Memory B cell (primary cell): ENCODE measurements at places on chromosomes 3 and 15.

DNA sequence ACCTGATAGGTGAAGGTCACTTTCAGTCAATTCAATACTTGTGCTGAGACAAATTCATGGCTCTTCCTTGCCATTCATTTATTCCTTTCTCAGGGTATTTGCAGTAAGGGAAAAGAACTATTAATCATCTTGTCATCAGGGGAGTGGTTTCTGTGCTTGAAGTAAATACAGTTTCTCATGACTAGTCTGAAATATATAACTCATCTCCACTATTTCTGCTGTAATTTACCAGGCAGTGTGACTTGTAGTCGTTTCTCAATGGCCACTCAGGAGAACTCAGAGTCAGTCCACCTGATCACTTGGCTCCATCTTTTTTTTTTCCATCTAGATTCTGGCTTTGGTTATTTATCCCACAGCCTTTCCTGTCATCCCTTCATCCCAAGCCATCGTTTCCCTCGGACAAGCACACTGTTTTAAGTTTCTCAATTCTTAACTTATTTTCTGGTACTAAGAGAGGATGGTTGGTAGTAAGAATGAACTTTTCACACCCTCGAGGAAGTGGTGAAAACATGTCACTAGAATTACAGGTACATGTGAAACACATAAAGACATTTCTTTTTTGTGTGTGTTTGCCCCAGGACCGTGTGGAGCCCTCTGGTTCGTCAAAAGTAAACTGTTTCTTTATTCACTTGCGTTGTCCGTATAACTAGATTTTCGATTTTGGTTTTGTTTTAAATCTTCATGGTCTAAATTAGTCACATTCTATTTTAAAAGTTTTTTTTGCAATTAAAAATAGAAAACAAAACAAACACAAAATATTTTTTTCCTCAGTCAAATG lies 620.2 kb downstream of the ZBBX start:
- no peaks in the 10 kb centered on the region for H3K36me3 ChIP-seq
- DNase-seq = no peak
- no peaks in the 10 kb centered on the region for H3K4me1 ChIP-seq
- no peaks in the 10 kb centered on the region for H3K27me3 ChIP-seq

DNA sequence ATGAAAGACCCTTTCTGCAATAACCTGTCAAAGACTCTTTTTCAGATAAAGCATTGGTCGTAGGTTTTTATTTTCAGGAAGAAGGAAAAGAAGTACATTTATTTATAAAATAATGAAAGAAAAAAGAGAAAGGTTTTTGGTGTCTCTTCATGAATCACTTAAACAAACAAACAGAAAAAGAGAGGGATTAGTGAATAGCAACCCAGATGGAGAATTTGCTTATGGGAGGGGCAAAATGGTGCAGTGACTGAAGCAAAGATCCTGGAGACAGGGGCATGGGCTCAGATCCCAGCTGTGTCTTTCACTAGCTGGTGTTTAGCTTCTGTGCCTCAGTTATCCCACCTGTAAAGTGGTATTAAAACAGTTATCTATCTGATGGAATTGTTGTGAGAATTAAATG lies 78.6 kb upstream of the PFN2 start:
- no peak overlapping the region for H3K27ac ChIP-seq
- H3K36me3 ChIP-seq = no peaks in the 10 kb centered on the region
- DNase-seq = no peak
- H3K27me3 ChIP-seq = peaks cover 2% of the 10 kb centered on the region
- no peaks in the 10 kb centered on the region for H3K4me1 ChIP-seq

GRCh38 chr3:136346486-136346885 lies 96.3 kb downstream of the PCCB start:
- H3K27ac ChIP-seq = no peak overlapping the region
- DNase-seq = no peak
- H3K27me3 ChIP-seq = no peaks in the 10 kb centered on the region

GRCh38 chr3:16842272-16843270 lies 42.2 kb upstream of the PLCL2 start:
- peak overlapping the region; percentile 49 for H3K4me3 ChIP-seq
- no peaks in the 10 kb centered on the region for H3K27me3 ChIP-seq
- peak; percentile 71 for DNase-seq
- H3K36me3 ChIP-seq = no peaks in the 10 kb centered on the region

DNA sequence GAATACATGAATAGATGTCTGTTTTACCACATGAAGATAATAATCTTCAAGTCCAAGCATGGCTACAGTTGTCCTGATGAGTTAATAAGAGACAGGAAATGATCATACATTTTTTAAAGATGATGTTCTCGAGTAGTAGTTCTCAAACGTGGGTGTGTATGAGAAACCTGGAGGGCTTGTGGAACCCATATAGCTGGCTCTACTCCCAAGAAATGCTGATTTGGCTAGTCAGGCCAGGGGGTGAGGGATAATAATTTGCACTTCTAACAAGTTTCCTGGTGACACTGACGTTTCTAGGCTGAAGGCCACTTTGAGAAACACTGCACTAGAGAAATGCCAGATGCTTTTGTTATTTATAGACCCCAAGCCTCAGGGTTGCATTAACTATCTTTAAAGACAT lies 37.0 kb downstream of the ROPN1B start:
- H3K27me3 ChIP-seq = no peaks in the 10 kb centered on the region
- H3K4me1 ChIP-seq = no peaks in the 10 kb centered on the region
- H3K4me3 ChIP-seq = no peak overlapping the region
- H3K27ac ChIP-seq = no peak overlapping the region
- peaks cover 32% of the 10 kb centered on the region for H3K36me3 ChIP-seq

- H3K4me3 ChIP-seq = no peak overlapping the region
- no peaks in the 10 kb centered on the region for H3K27me3 ChIP-seq
- H3K27ac ChIP-seq = no peak overlapping the region
- no peaks in the 10 kb centered on the region for H3K4me1 ChIP-seq
- DNase-seq = no peak
- no peaks in the 10 kb centered on the region for H3K36me3 ChIP-seq
Observed at GRCh38 chr3:173044998-173045397, 96.0 kb downstream of the SPATA16 start.

- peaks cover 9% of the 10 kb centered on the region for H3K27me3 ChIP-seq
- H3K4me3 ChIP-seq = no peak overlapping the region
- no peaks in the 10 kb centered on the region for H3K36me3 ChIP-seq
- no peak overlapping the region for H3K27ac ChIP-seq
- DNase-seq = no peak
Observed at GRCh38 chr3:12758025-12758781, 856 bp downstream of the TMEM40 start.

DNA sequence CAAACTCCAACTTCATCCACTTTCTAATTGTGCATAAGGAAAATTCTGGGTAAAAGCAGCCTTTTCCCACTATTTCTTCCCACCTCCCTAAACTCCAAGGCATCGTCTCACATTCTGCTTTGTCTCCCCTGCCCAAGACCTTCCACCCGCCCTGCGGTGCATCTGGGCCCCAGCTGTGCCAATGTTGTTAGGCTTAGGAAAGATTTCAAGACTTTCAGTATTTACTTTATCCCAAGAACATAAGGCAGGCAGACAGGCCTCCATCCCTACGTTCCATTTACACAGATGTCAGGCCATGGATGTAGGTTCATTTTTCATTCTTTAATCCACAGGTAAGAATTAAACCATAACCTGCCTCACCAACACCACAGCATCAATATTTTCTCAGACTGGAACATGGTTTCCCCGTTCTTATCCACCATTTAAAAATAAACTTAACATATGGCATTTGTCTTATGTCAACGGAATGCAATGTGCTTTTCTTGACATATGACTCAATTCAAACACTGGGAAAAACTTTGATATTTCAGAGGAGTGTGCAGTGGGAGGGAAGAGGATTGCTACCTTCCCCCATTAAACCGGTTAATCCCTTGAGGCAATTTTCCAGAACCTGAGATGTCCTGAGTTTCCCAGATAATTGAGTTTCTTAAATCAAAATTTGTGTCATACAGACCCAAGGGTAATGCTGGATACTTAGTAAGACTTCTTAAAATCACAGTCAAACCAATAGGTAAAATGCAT lies 238.0 kb upstream of the LRIG1 start:
- DNase-seq = no peak
- H3K4me1 ChIP-seq = no peaks in the 10 kb centered on the region
- peaks cover 7% of the 10 kb centered on the region for H3K27me3 ChIP-seq
- no peaks in the 10 kb centered on the region for H3K36me3 ChIP-seq
- H3K4me3 ChIP-seq = no peak overlapping the region

DNA sequence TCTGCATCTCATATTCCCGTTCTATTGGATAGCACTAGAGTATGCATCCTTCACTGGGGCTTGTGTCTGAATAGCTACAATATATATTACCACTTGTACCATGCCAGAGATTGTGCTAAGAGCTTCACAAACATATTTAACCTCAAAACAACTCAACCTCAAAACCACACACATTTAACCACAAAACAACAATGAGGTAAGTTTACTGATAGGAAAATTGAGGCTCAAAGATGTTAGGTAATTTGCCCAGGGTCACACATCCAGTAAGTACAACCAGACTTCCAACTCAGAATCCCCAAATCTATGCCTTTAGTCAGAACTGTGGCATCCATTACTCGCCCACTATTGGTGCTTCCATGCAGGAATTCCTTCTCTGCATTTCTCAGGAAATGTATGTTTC lies 220.0 kb downstream of the FAM43A start:
- no peak for DNase-seq
- H3K4me1 ChIP-seq = peaks cover 10% of the 10 kb centered on the region
- H3K4me3 ChIP-seq = no peak overlapping the region
- H3K36me3 ChIP-seq = no peaks in the 10 kb centered on the region
- H3K27me3 ChIP-seq = peaks cover 3% of the 10 kb centered on the region

GRCh38 chr3:28553175-28553574 lies 204.6 kb upstream of the AZI2 start:
- H3K36me3 ChIP-seq = no peaks in the 10 kb centered on the region
- no peaks in the 10 kb centered on the region for H3K4me1 ChIP-seq
- no peaks in the 10 kb centered on the region for H3K27me3 ChIP-seq
- no peak for DNase-seq
- H3K4me3 ChIP-seq = no peak overlapping the region

- DNase-seq = no peak
- no peaks in the 10 kb centered on the region for H3K27me3 ChIP-seq
- no peak overlapping the region for H3K4me3 ChIP-seq
- peaks cover 20% of the 10 kb centered on the region for H3K4me1 ChIP-seq
- H3K27ac ChIP-seq = peak overlapping the region; percentile 89
Observed at GRCh38 chr3:10173926-10174435, 9.3 kb downstream of the IRAK2 start.

- no peaks in the 10 kb centered on the region for H3K36me3 ChIP-seq
- no peak for DNase-seq
- H3K4me1 ChIP-seq = no peaks in the 10 kb centered on the region
Observed at GRCh38 chr3:38371541-38372213, 25.1 kb downstream of the XYLB start.

DNA sequence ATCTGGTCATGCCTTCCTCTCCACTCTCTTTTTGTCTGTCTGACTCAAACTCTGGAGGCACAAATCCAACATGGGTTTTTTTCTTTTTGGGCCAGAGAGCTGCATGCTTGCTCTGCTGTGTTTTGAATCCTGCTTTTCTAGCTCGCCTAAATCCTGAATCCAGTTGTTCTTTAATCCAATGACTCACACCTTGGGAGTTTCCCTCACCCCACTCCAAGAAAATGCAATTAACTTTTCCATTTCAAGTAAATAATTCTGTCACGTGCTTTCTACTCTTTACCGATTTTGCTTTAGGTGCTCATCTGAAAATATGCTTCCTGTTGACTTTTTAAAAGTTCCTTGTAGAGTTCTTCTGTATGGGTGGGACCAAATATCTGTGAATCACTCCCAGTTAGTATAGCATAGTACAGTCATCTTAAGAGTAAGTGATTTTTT lies 47.6 kb downstream of the SLMAP start:
- peaks cover 38% of the 10 kb centered on the region for H3K4me1 ChIP-seq
- peak overlapping the region; percentile 16 for H3K27ac ChIP-seq
- H3K27me3 ChIP-seq = no peaks in the 10 kb centered on the region
- DNase-seq = no peak

DNA sequence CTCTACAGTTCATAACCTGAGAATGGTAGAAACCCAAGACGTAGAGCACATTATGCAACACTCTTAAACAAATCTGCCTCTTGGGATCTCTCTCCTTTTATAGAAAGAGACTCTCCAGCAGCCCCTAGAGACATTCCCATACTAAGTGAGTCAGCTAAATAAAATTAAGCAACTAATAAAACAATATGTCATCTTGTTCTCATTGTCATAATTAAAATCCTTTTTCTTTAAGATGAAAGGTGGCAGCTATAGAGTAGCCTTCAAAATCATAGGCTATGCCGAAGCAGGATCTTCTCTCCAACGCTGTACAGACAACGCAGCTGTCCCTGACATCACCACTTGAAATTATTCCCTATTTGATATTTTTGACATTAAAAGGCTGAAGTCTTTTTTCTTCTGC lies 790.0 kb downstream of the FHIT start:
- H3K27ac ChIP-seq = no peak overlapping the region
- DNase-seq = no peak
- H3K4me1 ChIP-seq = no peaks in the 10 kb centered on the region
- H3K27me3 ChIP-seq = no peaks in the 10 kb centered on the region
- H3K36me3 ChIP-seq = no peaks in the 10 kb centered on the region

- no peak overlapping the region for H3K4me3 ChIP-seq
- H3K36me3 ChIP-seq = peaks cover 31% of the 10 kb centered on the region
- no peak overlapping the region for H3K27ac ChIP-seq
- DNase-seq = no peak
- H3K27me3 ChIP-seq = no peaks in the 10 kb centered on the region
- peaks cover 14% of the 10 kb centered on the region for H3K4me1 ChIP-seq
Observed at GRCh38 chr3:196378146-196378841, 40.1 kb upstream of the TM4SF19 start.

DNA sequence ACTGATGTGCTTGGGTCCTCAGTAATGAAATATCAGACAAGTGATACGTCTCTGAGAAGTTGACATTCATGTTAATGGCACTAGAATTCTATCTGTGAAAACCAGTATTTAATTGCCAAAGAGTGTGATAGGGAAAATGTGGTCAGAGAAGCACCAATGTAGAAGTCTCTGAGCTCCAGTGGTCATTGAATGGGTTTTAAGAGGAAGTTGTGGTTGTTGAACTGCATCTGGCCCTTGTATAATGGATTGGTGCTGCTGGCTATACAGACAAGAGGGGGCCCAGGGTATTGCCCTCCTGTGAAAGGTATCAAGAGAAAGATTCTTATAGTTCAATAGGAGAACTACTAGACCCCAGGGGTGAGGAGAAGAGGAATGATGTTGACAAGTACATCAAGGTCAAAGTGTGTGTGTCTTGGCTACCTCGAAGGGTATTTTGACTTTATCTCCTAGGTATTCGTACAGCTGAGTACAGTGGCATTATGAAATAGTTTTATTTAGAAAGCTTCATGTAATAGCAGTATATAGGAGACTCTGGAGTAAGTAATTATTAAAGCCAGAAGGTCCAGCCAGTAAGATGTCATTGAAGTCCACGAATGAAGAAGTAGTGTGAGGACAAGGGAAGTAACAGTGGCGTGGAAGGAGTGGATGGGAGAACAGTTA lies 47.1 kb downstream of the CHD2 start:
- peaks cover 65% of the 10 kb centered on the region for H3K36me3 ChIP-seq
- no peaks in the 10 kb centered on the region for H3K27me3 ChIP-seq
- H3K4me3 ChIP-seq = no peak overlapping the region
- no peak for DNase-seq
- peaks cover 2% of the 10 kb centered on the region for H3K4me1 ChIP-seq
- peak overlapping the region; percentile 76 for H3K27ac ChIP-seq
